ENCODE measurements at places on chromosomes 4 and X.

DNA sequence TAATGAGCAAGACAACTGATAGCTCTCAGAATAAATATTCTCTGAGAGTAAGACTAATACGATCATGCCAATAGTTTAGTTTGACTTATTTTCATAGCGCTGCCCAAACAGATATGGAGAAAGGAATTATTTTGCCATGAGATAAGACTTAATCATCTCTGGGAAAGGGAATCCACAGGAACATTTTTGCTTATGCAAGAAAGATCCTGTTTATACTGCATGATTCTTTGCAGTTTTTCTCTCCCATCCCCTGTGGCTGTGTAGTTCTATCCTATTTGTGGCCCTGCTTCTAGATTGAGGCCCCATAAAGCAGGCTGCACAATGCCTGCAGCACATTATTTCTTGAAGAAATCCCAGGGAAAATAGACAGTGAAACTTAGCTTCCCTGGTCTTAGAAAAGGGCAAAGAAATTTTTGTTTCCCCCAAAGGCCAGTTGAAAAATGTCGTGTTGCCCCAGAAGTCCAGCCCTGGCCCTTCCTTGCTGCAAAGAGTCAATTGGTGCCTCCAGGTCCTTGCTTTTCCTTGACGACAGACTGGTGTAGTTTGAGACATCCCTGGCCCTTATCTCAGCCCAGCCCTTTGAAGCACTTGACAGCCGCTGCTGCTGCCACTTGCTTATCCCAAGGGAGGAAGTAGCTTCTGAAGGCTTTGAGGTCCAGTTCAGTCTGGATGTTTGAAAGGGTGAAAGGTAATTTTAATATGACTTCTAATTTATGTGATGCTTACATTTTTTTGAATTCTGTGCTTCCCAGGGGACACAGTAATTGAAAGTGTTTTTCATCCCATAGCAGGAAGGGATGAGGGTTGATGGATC, 45.0 kb upstream of the SH3RF1 start:
- no peak overlapping the region for H3K4me3 ChIP-seq
- no peak overlapping the region for H3K27ac ChIP-seq
- H3K4me1 ChIP-seq, result no peaks in the 10 kb centered on the region
- H3K27me3 ChIP-seq, result no peaks in the 10 kb centered on the region
- no peak for DNase-seq
- no peaks in the 10 kb centered on the region for H3K36me3 ChIP-seq

DNA sequence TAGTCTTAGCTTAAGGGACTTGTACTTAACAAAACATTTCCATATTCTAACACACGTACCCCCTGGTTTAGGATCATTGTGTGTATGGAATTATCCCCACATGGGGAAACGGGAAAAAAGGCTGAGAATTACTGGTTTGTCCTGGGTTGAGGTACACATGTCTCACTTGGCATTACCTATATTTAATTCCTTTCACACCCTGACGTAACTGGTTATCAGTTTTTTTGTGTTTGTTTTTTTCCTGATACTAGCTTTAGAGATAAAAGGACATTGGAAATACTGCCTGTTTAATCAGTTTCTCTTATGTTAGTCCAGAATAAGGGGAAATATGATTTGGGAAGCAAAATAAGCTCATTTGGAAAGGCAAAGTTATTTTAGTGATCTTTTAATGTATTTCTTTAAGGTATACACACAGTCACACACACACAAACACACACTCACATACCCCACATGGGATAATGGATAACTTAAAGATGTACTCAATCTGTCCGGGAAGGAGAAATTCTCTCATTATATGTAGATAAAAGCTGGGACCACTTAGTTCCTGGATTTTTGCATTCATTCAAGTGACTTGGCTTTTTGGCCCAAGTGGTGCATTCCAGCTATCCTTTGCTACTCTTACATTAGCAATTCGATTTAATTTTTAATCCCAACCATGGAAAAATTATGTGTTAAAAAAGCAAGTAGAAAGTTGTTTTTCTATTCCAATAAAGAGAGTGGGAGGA, 13.0 kb downstream of the SEPTIN11 start:
- no peaks in the 10 kb centered on the region for H3K27me3 ChIP-seq
- no peaks in the 10 kb centered on the region for H3K36me3 ChIP-seq
- no peaks in the 10 kb centered on the region for H3K4me1 ChIP-seq
- DNase-seq, result no peak
- no peak overlapping the region for H3K4me3 ChIP-seq

DNA sequence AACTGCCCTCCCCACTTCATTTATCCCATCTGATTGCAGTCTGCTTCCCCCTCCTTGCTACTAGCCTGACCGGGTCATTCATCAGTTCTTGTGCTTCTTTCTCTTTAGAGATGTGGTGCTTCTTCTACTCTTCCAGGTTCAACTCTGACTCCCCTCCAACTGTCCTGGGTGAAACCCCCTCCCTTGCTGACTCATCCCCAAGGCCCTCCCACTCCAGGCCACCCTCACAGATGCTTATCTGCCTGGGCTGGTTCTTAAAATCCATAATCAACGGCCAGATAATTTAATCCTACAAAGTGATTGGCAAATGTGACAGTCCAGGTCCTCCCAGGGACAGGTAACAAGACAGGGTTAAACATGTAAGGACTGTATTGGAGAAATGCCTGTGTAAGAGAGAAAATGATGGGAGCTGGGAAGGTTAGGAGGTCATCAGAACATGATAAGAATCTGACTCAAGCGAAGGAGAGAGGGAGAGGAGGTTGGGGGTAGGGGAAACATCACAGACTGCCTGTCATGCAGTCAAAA, 182.8 kb upstream of the C1QTNF7 start:
- H3K27me3 ChIP-seq, result no peaks in the 10 kb centered on the region
- H3K4me3 ChIP-seq, result no peak overlapping the region
- peaks cover 2% of the 10 kb centered on the region for H3K36me3 ChIP-seq
- H3K27ac ChIP-seq, result no peak overlapping the region
- DNase-seq, result no peak
- no peaks in the 10 kb centered on the region for H3K4me1 ChIP-seq

DNA sequence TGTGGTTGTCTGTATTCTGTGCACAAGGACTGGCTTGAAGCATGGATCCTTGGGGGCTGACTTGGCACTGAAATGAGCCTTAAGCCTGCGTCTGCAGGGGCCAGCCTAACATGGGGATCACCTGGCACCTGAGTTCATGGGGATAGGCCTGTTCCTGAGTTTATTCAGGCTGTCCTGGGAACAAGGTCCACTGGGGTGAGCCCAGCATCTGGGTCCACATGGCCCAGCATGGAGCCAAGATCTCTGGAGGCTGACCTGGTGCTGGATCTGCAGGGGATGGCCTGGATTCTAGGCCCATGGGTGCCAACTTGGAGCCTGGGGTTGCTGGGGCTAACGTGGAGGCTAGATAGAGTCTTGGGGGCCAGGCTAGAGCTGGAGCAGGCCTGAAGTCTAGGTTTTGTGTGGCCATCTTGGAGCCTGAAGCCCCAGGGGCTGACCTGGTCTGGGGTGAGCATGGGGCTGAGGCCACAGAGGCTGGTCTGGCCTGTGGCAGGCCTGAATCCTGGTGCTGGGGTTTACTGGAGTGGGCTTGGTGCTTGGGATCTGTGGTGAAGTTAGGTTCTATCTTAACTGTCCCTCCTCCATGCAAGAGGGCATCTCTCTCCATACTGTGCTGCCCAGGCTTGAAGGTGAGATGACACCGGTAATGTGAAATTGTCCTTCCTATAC, 652 bp upstream of the KLKB1 start:
- no peaks in the 10 kb centered on the region for H3K36me3 ChIP-seq
- no peak for DNase-seq
- no peak overlapping the region for H3K27ac ChIP-seq
- H3K4me3 ChIP-seq, result no peak overlapping the region

DNA sequence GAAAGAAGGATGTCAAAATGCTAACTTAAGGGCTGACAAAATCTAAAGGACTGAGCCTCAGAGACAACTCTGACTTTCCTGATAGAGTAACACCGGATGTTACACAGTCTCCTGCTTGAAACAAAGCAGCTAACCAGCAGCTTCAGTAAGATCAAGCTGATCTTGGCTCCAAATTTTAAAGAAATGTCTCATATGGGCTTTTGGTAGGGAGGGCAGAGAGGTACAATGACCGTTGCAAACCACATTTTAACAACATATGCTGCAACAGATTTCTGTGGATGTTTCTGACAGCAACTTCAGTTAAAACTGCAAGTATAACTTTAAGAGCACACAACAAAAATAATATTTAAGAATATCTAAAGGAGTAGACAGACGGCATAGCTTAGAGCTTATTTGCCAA, 9.1 kb downstream of the RPGR start:
- no peak overlapping the region for H3K4me3 ChIP-seq
- no peak for DNase-seq

DNA sequence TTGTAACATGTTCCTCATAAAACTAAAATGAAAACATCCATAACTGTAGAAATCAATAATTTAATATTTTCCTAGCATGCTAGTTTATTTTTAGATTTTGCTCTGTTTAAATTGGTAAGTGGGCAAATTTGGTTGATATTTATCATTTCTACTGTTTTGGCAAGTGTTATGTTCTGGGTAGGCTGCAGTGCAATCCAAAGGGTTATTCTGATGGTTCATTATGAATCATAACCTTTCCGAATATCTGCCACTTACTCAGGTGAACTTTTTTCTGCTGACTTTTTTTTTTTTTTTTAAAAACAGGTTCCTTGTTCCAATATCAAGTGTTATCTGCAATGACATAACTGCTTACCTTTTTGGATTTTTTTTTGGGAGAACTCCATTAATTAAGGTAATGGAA, 52.0 kb downstream of the CDS1 start:
- no peak overlapping the region for H3K4me3 ChIP-seq
- no peaks in the 10 kb centered on the region for H3K27me3 ChIP-seq

GRCh38 chr4:156113138-156113765, 159.6 kb upstream of the CTSO start:
- no peaks in the 10 kb centered on the region for H3K36me3 ChIP-seq
- no peaks in the 10 kb centered on the region for H3K27me3 ChIP-seq
- no peak overlapping the region for H3K4me3 ChIP-seq
- DNase-seq, result no peak
- no peak overlapping the region for H3K27ac ChIP-seq

DNA sequence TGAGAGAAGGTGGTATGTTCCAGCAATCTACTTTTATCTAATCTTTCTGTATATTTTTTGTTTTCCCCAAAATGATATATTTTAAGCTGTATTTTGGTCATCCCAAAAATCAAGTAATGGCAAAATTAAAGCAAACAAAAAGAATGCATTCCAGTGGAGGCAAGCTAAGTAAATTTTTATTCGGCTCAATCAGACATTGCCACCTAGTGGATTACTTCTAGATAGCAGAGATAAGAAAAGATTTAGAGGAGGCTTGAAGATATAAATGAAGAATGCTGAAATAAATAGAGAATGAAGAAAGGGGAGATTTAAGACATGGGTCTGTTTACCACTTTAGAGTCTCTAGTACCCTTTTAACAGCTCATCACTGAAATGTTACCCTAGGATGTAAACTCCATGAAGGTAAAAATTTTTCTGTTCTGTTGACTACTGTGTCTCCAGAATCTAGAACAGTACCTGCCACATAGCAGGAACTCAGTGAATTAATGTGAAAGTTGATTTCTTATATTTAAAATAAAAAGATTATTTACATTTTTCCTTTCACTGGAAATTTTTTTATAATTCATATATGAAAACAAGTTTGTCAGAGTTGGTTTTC, 110.9 kb upstream of the ANK2 start:
- H3K4me1 ChIP-seq, result no peaks in the 10 kb centered on the region
- DNase-seq, result peak; percentile 18
- H3K27ac ChIP-seq, result no peak overlapping the region
- H3K4me3 ChIP-seq, result no peak overlapping the region
- no peaks in the 10 kb centered on the region for H3K36me3 ChIP-seq
- H3K27me3 ChIP-seq, result no peaks in the 10 kb centered on the region

DNA sequence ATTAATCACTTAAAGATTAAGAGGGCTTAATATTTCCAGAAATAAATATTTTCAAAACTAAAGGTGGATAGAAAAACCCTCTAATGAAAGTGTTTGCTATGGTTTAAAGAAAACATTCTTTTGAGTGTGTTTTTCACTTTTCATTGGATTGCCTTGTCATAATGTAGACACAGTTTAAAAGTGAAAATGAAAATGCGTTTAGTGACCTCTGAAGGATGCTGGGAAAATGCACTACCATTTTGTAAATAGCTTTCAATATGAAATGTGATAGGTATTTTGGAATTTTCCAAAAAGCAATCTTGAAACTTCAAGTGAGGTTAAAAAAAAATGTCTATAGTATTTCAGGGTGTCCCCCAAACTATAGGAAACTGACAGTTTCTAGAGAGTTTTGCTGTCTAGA, 642.2 kb downstream of the C4orf33 start:
- H3K27me3 ChIP-seq, result no peaks in the 10 kb centered on the region
- H3K27ac ChIP-seq, result no peak overlapping the region
- no peak overlapping the region for H3K4me3 ChIP-seq
- H3K4me1 ChIP-seq, result no peaks in the 10 kb centered on the region
- H3K36me3 ChIP-seq, result no peaks in the 10 kb centered on the region

GRCh38 chrX:140132937-140133336, 167.6 kb upstream of the CXorf66 start:
- no peak overlapping the region for H3K27ac ChIP-seq
- H3K4me3 ChIP-seq, result no peak overlapping the region
- no peaks in the 10 kb centered on the region for H3K4me1 ChIP-seq
- H3K27me3 ChIP-seq, result no peaks in the 10 kb centered on the region
- DNase-seq, result no peak
- no peaks in the 10 kb centered on the region for H3K36me3 ChIP-seq
